ENCODE measurements at places on chromosomes 11 and 22.

DNA sequence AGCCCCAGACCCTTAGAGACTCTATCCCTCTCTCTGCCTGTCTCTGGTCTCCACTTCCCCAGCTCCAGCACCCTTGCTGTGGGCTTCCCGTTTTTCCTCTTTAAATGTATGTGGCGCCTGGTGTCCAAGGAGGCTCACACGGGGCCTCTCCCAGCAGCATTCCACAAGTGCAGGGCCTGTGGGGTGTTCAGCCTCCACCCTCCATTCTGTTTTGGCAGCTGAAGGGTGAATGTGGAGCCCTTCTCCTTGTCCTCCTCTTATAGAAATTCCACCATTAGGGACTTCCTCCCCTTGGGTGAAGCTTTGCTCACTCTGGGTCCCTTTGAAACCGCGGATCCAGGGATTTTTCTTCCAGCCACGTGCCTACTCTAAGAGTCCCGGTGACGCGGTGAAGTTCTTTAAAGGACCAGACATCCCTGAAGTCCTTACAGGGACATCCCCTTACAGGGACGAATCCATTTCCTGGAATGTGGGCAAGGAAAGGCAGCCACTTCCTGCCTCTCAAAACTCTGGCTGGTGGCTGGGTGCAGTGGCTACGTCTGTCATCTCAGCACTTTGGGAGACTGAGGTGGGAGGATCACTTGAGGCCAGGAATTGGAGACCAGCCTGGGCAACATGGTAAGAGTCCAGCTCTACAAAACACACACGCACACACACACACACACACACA lies 1.6 kb upstream of the TSPAN18 start:
- DNase-seq: no peak

- DNase-seq: no peak
These were observed 17.8 kb upstream of the RAPSN start for GRCh38 chr11:47466701-47467250.

DNA sequence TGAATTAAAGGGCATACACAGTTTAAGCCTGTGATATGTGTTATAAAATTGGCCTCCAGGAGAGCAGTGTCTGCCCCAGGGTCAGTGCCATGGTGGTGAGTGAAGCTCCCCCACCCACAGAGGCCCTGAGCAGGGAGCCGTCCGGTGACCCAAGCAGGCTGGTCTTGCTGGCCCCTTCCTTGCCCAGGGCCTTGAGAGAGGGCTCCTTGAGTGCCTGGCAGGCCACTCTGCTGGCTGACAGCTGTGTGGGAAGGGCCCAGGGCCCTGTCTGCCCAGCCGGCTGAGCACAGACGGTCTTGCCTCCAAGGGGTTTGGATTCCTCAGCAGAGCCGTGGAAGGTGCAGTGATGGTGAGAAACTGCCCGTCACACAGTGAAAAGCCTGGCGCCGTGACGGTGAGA lies 25.9 kb downstream of the PTDSS2 start:
- no peak for DNase-seq

DNA sequence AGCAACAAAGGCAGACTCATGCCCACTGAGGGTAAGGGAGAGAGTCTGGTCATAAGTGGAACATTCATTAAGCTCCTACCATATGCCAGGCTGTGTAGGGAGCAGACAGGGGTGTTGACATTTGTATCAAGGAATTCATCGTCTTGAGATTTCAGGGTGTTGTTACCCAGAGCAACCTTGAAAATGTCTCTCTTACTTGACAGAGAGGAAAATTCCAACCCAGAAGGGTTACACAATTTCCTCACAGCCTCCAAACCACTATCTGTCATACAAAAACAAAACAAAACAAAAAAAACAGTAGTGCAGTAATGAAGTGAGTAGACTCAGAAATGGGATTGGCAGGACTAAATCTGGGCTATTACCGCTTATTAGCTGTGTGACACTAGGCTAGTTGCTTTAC lies 113.2 kb downstream of the MIAT start:
- DNase-seq: no peak

DNA sequence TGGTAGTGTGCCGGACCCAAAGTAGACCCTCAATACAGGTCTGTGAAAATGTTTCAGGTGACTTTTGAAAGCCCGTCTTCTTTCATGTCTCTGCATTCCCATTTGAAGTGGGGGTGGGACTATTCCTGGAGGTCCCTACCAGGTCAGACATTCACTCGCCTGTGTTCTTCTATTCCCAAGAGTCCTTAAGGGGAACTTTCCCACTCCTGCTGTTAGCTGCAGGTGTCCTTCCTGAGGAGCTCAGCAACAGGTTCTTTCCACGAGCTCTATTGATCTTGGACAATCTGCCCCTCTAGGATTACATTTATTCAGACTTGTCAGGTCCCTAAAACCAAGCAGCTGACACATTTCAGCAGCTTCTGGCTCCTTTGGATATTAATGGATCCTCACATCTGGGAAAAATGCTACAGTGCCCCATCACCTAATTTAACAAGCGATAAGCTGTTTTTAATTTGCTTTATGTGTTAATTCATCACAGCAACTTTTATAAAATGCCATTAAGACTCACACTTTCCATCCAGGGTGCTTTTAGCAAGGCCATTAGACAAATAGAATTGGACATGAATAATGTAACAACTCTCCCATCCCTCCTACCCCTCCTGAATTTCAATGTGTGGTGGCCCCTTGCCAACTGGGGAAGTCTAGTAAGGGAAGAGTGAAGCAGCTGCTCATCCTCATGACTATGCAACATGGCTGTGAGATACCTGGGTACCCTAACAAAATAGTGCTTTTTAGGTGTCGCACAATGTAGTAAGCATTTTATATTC lies 259.5 kb upstream of the CCDC90B start:
- no peak for DNase-seq

DNA sequence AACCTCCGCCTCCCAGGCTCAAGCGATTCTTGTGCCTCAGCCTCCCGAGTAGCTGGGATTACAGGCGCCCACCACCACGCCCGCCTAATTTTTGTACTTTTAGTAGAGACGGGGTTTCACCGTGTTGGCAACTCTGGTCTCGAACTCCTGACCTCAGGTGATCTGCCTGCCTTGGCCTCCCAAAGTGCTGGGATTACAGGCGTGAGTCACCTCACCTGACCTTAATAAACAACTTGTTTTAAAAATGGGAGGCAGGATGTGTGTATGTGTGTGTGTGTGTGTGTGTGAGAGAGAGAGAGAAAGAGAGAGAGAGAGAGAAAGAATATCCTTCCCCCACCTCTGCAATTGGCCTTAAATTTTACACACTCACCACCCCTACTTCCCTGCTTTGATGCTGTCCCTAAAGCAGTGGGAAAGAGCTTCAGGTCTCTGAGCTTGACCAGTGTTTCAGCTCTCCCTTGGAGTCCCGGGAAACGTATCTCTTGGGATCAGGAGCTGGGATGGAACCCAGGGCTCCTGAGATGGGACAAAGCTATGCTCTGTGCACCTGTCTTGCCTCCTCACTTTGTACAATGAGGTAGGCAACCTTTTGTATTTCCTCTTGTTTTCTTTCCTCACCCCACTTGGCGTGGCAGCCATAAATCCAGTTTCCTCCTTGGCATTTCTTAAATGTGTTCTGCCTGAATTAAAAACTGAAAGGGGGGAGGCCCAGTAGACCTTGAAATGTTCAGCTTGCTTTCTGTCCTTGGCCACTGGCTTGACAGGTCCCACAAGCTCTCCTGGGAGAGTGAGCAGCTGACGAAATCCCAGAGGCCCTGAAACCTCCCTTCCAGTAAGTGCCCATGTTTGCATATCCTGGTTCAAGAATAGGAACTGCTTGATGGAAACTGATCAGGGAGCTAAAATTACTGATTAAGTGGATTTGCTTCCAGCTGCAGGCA lies 17.8 kb upstream of the XBP1 start:
- no peak for DNase-seq

- DNase-seq: no peak
These were observed 10.1 kb downstream of the TCIRG1 start for GRCh38 chr11:68048681-68049508.

GRCh38 chr11:115193914-115194801 lies 310.1 kb downstream of the CADM1 start:
- DNase-seq: no peak

- no peak for DNase-seq
These were observed 45.6 kb downstream of the CD82 start for GRCh38 chr11:44611088-44611487.

- DNase-seq: no peak
These were observed 90.8 kb downstream of the TECTA start for GRCh38 chr11:121191818-121192217.

- no peak for DNase-seq
These were observed 655.1 kb upstream of the ARHGAP42 start for GRCh38 chr11:100031973-100032372.

DNA sequence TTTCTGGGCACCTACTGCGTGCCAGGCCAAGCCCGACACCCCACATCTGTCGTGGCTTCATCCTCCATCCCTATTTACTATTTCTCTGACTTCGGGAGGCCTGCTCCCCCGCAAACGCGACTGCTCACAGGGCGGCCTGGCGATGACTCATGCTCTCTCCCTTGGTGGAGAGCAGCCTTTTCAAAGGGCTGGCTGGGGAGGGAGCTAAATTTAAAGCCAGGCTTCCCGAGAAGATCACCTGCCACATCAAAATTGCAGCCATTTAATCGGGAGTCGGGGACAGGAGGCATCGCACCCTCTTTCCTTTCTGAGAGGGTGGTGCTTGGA lies 24.9 kb upstream of the SHISAL1 start:
- DNase-seq: no peak

DNA sequence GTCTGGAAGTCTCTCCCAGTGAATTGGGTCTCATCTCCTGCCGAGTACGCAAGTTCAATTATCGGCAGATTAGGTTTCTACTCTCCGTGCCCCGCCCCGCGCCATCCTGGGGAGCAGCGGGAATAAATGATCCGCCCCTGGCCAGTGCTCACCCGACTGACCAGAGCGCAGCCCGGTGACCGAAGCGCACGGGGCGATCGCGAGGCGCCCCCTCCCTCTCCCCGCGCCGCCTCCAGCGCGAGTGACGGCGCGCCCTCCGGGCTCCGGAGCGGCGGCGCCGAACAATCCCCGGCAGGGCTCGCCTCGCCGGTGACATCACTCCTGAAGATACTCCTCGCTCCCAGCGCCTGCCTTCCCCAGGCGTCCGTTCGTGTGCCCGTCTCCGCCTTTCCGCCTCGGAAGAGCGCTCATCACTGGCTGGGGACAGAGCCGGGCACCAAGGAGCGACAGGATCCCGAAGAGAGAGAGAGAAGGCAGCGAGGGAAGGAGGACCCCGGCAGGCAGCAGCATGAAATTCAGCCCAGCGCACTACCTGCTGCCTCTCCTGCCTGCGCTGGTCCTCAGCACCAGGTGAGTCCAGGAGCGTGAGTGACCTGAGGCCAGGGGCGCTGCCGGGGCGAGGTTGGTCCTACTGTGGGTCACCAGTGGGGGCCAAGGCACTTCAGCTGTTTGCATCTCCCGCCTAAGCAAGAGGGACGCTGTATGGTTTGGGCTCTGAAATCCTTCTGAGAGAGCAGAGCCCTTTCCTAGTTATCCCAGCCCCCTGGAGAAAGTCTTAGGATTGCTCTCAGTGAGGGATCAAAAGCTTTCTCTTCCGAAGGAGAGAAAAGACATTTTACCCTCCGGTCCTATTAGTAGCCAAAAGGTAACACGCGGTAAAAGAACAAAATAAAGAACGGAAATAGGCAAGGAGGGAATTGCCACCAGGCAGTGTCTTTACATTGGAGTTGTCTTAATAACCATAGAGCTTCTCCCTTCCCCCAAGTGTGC lies at the start of gene LUZP2:
Gene LUZP2, plus strand, starts transcription at position 318 of the 990 bp plus-strand sequence.
- DNase-seq: no peak

- no peak for DNase-seq
These were observed 86.8 kb downstream of the SLC1A2 start for GRCh38 chr11:35332524-35332923.

- no peak for DNase-seq
These were observed 1234.0 kb downstream of the TBC1D22A start for GRCh38 chr22:47996446-47996857.

- DNase-seq: no peak
These were observed 9.7 kb downstream of the RPS6KA4 start for GRCh38 chr11:64368673-64369074.

GRCh38 chr22:50339945-50340879 lies 2.9 kb upstream of the PPP6R2 start:
- DNase-seq: no peak

- DNase-seq: no peak
These were observed 413.7 kb downstream of the TMEM135 start for GRCh38 chr11:87451395-87451794.

DNA sequence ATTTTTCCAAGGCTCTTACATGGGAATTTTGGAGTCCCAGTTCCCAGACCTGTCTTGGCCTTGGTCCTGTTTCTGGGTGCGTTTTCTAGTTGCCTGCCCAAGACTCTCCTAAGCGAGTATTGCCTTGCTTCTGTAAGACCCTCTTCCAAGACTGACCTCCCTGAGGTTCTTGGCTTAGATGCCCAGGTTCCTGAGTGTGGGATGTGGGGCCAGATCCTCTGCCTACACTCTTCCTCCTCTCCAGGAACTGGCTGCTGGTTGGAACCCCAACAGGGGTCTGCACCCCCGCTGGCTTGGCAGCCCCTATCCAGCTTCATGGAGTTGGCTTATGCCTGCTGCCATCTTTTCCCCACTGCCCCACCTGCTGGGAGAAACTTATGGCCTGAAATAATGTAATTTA lies 429.5 kb downstream of the TENM4 start:
- no peak for DNase-seq

DNA sequence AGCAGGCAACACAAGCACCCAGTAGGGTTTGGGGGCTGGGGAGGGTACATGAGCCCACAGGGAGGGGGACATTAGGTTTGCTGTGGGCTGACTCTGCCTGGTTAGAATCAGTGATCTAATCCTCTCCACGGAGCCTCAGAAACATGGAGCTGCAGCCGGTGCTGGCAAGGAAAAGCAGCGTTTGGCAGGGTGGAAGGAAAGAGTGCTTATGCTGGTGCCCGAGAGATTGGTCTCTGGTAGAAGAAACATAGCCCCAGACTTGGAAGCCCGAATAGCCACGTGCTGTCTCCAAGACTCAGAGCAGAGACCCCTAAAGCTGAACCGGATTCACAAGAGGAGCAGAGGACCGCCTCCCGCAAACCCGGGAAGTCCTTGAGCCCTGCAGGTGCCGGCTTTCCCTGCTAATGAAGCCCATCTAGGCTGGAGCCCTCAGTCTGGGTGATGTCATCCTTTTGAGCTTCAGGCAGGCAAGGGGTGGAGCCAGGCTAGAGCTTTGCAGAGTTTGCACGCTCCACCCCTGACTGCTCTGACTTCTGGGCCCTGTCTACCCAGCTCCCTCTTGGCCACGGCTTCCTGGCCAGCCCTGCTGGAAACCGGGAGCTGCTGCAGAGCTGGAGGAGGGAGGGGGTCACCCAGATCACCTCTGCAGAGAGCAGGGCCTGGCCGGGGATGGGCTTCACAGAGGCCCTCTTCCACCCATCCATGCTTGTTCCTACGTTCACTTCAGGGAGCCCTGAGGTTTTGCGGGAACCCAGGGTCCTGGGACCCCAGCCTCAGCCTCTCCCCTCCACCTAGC lies 35.0 kb upstream of the JAM3 start:
- DNase-seq: peak; percentile 49

- DNase-seq: no peak
These were observed 25.2 kb downstream of the FAM76B start for GRCh38 chr11:95764267-95764898.

Data from activated CD4-positive, alpha-beta T cell treated with anti-CD3 and anti-CD28 coated beads for 24 hours (primary cell).